ENCODE measurements at places on chromosomes 2 and 18.
A peak's percentile ranks its signal among the peaks of the same experiment; 100 is the strongest.

DNA sequence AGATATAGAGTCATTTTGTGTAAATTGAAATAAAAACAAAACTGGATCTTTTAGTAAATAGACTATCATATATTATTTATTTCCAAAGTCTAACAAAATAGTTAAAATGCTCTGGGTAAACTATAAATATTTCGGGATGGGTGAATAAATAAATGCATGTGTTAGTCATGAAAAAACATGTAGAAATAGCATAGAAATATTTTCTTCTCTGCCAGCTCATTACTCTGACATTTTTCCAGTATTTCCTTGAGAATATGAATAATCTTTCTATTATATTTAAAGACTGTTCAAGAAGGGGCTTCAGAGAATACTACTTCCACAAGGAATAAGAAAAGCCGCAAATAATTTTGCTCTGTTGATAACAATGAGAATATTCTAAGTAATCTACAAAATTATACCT lies 880.4 kb downstream of the TRIB2 start:
- no peak for DNase-seq

DNA sequence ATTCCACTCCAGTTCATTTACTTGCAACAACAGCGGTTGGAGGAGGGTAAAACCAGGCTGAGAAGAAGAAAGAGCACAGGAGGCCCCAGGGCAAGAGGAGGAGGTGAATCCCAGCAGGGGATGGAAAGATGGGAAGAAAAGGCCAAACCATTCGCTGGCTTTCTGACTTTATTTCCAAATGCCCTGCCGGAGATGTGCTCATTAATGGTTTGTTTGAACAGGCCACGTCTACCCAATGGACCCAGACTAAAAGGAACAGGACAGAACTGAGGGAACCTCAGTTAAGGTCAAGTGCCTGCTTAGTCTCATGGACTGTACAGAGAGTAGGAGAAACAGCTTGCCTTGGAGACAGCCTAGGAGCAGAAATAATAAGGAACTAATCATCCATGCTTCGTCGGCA lies 121.6 kb upstream of the NDUFV2 start:
- DNase-seq: no peak

- DNase-seq: no peak
These were observed 95.2 kb downstream of the ZCCHC2 start for GRCh38 chr18:62617793-62618591.

DNA sequence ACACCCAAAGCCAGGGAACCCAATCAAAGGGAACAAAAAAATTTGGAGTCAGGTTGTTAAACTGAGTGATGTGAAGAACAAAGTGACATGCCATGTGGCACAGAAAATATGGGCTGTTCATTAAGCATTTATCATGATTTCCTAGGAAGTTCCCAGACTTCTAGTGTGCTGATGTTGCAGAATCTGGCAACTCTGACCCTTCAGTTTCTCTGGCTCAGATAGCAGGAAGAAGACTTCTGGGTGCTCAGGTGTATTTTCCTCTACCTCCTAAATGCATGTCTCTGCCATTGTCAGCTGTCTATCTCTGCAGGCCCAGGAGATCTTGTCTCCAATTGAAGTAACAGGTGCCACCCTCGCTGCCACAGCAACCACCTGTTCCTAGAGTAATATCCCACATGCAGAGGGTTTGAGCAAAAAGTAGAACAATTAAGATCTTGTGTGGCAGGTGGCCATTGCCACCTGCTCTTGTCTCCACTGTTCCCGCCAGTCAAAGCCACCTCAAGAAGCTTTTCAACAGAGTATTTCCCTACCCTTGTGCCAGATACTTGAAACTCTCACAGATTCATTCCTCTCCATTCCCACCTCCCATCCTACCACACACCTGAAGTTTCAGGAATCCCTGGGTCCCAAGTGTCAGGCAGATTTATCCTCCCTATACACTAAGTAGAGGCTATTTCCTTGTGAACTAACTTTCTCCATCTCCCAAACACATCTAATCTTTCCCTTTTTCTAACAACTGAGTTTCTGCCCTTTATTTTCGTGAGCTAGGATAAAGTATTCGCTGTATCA lies 533.7 kb upstream of the CHAC2 start:
- no peak for DNase-seq

DNA sequence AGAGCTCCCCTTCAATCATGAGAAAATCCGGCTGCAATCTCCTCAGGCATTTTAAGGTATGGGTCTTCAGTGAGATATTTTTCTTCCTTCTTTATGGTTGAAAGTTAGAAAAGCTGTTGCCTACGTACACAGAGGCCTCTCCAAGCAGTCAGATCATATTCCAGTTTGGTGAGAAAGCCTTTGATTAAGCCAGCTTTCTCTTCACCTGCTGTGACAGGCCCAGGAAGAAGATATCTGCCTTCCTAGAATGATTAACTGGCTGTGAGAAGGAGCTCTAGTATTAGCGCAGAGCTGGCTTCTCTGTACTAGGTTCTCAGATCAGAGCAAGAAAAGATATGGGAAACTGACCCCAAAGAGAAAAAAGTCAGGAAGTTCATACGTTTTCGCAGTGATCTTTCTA lies 585.0 kb upstream of the CHAC2 start:
- DNase-seq: no peak

GRCh38 chr2:224870341-224870740 lies 154.2 kb upstream of the CCDC195 start:
- no peak for DNase-seq

- no peak for DNase-seq
These were observed 115.6 kb upstream of the ID2 start for GRCh38 chr2:8566155-8566670.

GRCh38 chr2:85887566-85888019 lies 1.2 kb downstream of the ST3GAL5 start:
- DNase-seq: peak; percentile 81

GRCh38 chr2:176137252-176137580 lies 7.7 kb downstream of the HOXD8 start:
- DNase-seq: no peak

- DNase-seq: no peak
These were observed 22.2 kb downstream of the SMIM21 start for GRCh38 chr18:75405351-75405750.

GRCh38 chr2:161990036-161990435 lies 84.0 kb downstream of the DPP4 start:
- no peak for DNase-seq

GRCh38 chr2:113878743-113879142 lies 11.1 kb upstream of the ACTR3 start:
- DNase-seq: no peak

DNA sequence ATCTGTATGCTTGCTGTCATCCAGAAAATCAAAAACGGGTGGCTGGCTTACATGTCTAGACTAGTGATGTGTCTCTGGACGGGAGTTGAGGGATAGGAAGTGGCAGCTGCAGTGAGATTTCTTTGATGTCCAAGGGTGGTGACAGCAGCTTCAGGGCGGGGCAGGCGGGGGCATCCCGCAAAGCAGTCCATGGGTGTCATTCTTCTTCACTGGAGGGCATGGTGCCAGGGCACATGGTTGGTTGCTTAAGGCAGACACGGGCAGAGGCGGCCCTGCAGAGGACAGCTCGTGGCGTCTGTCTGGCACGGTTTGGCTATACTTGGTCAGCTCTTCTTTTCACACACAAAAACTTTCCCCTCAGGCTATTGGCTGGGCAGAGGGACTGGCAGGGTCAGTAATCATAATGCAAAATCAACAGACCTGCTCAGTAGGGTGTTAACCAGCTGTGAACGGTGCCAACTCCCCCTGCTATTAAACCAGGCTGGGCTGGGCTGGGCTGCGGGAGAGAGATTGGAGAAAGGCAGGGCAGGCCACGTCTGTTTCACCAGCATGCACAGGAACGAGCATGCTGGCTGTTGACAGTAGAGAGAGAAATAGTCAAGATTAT lies 63.7 kb downstream of the COL4A3 start:
- DNase-seq: no peak

DNA sequence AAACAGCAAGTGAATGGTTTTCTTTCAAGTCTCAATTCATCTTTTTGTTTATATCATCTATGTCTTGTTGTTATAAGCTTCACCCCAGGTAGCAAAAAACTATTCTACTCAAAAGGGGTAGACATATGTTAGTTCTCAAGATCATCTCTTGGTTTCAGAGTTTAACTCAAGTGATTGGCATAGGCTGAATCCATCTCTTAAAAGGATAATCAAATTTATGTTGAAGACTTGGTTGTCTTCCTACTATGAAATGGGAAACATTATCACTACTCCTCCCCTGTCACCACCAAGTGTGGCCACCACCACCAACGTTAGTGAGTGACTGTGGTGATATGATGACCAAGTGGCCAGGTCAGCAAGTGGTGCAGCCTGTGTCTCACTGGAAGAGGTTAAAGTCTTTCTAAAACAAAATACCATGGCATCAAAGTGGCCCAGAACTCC lies 1.5 kb downstream of the IL1B start:
- DNase-seq: no peak

DNA sequence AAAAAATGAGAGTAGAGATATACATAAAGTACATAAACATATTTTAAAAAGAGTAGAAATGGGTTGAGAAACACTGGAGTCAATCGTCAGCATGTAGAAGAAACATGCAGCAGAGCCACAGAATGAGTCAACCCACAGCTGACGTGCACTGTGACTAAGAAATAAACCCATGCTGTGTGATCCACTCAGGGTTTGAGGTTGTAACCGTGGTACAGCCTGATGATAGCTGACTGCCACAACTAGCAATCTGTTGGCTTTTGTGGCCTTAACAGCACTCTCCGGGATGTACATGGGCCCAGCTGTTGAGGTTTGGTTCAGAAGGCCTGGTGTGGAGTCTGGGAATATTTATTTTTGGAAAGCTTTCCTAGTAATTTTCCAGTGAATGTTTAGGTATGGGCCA lies 554.4 kb upstream of the MEX3C start:
- no peak for DNase-seq

GRCh38 chr2:64220265-64220664 lies 76.0 kb upstream of the PELI1 start:
- no peak for DNase-seq

- DNase-seq: no peak
These were observed 396.3 kb upstream of the CHST9 start for GRCh38 chr18:27581296-27581904.

Measured in activated CD8-positive, alpha-beta memory T cell treated with anti-CD3 and anti-CD28 coated beads for 24 hours (primary cell).